Stimulated activated CD4-positive, alpha-beta T cell treated with anti-CD3 and anti-CD28 coated beads, Interleukin-4, amount 100 ng/mL, for 48 hours (primary cell): ENCODE measurements at places on chromosomes 1 and 21.

GRCh38 chr1:43463479-43463878 lies 9.7 kb upstream of the HYI start:
- DNase-seq: no peak

- DNase-seq: no peak
These were observed 133.4 kb downstream of the COP1 start for GRCh38 chr1:176073524-176074157.

DNA sequence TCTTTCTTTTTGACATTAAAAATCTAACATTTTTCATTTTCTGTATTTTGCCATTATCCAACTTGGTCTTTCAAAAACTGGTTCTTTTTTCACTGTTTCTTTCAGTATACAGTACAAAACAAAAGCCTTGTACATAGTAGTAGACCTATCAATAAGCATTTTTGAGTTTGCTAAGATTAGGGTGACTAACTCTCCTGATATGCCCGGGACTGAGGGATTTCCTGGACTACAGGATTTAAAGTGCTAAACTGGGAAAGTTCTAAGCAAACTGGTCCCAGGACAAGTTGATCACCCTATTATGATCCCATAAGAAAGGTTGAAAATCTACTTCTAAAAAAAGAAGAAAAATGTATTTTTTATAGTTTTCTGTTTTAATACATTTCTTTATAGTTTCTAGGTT lies 120.9 kb downstream of the USP25 start:
- no peak for DNase-seq

GRCh38 chr1:64039390-64039926 lies 164.0 kb upstream of the UBE2U start:
- no peak for DNase-seq

GRCh38 chr1:171484760-171485374 lies 463 bp upstream of the PRRC2C start:
- DNase-seq: no peak
